ENCODE measurements at places on chromosomes 16 and 17.
A peak's percentile ranks its signal among the peaks of the same experiment; 100 is the strongest.

- DNase-seq = no peak
Measured at GRCh38 chr16:16992975-16993765, 477.6 kb downstream of the XYLT1 start.

DNA sequence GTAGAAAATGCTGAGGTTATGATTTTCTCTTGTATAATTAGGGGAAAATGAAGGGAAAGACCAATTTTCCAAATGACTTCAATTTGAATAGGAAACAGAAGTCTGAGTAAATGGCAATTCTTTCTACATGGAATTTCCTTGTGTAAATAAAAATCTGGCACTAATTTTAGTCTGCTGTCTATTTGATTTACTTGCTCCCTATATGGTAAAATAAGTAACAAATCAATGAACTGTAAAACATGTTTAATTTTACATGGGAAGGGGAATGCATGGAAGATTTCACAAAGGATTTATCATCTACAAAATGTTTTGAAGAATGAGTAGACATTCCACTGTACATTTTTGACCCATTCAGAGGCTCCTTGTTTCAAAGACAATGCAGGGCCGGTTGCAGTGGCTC is 811.6 kb upstream of the GOT2 start:
- no peak for DNase-seq

- DNase-seq = no peak
Measured at GRCh38 chr17:40076591-40076990, 13.8 kb downstream of the THRA start.

DNA sequence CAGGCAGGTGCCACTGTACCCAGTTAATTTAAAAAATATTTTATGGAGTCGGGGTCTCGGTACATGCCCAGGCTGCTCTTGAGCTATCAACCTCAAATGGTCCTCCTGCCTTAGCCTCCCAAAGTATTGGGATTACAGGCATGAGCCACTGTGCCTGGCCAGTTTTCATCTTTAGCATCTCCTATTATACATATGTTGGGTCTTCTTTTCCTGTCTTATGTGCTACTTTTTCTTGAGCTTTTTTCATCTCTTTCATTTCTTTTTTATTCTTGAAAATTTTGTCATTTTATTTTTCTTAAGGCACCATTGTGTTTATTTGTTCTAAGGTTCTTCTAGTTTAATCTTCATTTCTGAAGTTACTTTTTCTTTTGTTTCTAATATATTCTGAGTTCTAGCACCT is 20.7 kb downstream of the BANP start:
- no peak for DNase-seq

DNA sequence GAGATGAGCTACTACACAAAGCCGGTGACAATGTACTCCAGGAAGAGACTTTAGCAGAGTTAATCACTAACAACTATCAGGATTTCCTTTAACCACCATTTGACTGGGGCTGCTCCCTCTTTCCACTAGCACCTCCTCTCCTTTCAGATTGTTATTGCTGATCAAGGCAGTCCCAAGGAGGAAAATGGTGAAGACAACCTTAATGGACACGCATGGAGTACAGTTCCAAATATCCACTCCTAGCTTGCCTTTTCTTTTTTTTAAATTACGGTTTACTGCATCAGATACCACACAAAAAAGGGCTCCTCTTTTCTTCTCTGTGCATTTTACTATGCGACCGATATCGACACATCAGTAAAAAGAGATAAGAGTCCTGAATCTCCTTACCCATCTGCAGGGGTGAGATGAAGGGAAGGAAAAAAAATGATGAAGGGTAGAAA is 30.9 kb downstream of the FAM222B start:
- DNase-seq = no peak

GRCh38 chr16:47604306-47604705 is 143.2 kb downstream of the PHKB start:
- no peak for DNase-seq

DNA sequence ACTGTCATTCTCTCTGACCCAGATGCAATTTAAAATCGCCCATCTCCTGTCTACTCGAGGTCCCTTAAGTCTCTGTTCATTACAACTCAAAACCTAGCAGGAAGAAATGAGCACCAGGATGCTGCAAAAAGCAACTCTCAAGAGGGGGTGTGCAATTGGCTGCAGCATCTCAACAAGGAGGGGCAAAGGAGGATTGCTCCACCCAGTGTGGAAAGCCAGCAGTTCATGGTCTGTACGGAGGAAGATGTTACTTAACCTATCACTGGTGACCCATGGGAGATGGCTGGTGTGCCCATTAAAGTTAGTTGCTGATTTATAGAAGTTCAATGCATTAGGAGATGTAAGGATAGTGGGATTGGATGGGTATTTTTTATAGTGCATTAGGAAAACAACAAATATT is 147.4 kb downstream of the CDK5R1 start:
- DNase-seq = no peak

GRCh38 chr16:57196286-57196685 is 10.2 kb downstream of the RSPRY1 start:
- no peak for DNase-seq

DNA sequence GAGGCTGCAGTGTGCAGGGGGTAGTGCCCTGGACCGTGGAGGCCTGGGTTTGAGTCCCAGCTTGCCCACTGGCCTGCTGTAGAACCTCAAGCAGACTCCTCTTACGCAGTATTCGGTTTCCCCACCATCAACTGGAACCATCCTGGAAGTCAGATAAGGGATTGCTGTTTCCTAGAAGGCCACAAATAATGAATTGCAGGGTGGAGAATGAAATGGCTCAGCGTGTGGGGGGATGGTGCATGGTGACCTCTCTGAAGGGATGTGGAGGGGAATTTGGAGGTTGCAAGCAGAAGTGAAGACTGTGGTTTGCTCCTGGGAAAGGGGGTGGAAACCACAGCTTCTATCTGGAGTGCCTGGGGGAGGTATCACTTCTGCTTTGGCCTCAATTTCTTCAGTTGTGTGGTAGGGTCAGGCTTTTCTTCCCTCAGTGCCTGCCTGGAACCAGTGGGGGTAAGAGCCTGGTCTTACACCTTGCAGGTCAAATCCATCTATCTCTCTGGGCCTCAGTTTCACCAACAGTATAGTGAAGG is 1.7 kb downstream of the ADGRG5 start:
- DNase-seq = peak; percentile 11

GRCh38 chr17:1830288-1830687 is 483 bp downstream of the RPA1 start:
- DNase-seq = peak; percentile 45

DNA sequence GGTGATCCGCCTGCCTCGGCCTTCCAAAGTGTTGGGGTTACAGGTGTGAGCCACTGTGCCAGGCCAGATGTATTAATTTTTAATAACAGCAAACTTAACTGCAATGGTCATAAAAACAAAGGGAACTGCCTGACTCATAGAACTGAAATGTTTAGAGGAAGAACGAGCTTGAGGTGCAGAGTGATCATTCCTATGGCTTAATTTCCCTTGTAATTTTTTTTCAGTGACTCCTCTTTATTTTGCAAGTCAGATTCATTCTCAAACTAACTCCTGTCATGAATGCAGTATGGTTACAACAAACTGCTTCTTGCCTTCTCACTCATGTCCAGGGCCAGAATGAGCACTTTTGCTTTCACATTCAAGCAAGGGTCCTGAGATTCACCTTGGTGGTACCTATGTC is 231.3 kb downstream of the HAPSTR1 start:
- no peak for DNase-seq

DNA sequence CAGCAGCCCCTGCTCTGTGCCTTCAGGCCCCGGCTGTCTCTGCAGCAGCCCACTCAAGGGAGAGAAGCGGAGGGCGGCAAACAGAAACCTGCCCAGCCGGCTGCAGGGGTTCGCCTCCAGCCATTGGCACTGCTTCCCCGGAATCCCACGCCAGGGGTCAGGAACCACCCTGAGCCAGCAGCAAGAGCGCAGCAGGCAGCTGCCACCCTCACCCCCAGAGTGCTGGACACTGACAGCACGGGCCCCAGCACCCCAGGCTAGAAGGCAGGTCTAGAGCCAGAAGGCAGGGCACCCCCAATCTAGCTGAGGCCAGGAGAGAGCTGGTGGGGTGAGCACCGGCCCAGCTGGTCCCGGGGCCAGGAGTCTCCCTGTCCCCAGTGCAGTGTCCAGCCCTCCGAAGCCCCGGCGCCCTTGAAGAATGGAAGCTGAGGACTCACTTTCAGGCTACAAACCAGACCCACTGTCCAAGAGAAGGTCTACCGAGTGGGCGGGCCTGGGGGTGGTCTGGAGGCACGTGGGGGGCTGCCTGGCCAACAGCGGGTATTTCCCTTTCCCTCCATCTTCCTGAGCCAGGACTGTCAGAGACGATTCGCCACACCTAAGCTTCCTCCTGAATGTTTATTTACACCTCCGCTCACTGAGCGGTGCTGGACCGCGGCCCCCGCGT is 8.4 kb downstream of the UBALD2 start:
- no peak for DNase-seq

GRCh38 chr17:78131172-78132083 is 857 bp downstream of the TMC8 start:
- DNase-seq = no peak

DNA sequence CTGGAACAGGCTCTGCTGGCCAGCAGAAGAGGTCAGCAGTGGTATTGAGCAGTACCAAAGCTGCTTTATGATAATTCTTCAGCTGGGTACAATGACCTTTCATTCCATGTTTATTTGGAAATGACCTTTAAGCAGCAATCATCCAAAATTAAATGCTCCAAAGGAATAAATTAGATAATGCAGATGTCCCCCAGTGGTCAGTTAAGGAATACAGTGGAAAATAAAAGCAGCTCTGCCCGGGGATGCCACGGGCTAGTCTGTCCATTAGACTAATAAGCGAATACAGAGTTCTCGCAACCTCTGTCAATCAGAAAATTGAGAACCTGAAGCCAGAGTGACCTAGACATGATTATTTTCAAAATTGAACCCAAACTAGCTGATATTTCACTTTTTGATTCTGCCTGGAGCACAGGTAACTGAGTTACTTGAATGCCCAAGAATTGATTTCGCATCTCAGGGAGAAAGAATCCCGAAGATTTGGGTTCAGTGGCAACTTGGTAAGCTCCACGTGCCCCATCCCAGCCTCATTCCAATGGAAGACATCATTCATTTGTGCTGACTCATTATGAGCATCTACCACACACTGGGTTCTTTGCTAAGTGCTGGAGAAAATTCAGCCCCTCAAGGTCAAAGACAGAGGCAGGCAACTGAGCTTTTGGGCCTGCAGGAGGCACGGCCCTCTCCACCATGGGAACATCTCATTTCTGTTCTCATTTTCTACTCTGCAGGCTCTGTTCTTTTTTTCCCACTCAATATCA is 34.4 kb upstream of the SLC39A11 start:
- DNase-seq = no peak

GRCh38 chr16:54862529-54862928 is 68.1 kb upstream of the IRX5 start:
- no peak for DNase-seq

DNA sequence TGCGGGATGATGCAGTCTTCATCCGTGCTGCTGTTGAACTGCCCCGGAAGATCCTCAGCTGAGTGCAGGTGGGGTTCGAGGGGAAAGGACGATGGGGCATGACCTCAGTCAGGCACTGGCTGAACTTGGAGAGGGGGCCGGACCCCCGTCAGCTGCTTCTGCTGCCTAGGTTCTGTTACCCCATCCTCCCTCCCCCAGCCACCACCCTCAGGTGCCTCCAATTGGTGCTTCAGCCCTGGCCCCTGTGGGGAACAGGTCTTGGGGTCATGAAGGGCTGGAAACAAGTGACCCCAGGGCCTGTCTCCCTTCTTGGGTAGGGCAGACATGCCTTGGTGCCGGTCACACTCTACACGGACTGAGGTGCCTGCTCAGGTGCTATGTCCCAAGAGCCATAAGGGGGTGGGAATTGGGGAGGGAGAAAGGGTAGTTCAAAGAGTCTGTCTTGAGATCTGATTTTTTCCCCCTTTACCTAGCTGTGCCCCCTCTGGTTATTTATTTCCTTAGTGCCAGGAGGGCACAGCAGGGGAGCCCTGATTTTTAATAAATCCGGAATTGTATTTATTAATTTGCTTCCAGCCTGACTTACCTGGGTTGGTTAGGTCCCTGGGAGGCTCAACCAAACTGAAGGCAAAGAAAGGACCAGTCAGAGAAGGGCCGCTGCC is 5.8 kb downstream of the TRAF4 start:
- peak; percentile 60 for DNase-seq

DNA sequence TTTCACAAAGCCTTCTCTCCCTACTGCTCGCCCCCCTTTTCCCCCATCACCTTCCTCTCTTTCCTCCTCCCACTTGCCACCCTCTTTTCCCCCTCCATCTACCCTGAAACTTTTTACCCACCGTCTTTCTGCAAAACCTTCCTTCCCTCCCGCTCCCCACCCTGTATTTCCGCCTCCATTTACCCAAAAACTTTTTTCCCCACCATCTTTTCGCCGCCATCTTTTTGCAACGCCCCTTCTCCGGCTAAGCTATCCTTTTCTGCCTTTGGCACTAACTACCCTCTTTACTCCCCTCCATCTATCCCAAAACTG is 205.2 kb upstream of the WSB1 start:
- DNase-seq = no peak

GRCh38 chr16:278863-279366 is 1.5 kb upstream of the ARHGDIG start:
- DNase-seq = no peak

GRCh38 chr17:82461827-82462524 is 3.4 kb downstream of the NARF start:
- DNase-seq = no peak
